ENCODE measurements at places on chromosomes 12 and 14. TPM values are rescaled to one million over a fixed set of nuclear protein-coding genes. Genes with fewer than 3 reads are reported as not detected.

Gene C12orf42
- not detected for total RNA-seq

Gene TFCP2
- 8.7 TPM for total RNA-seq

Gene OR10G3
- total RNA-seq = not detected

Gene DRAM1
- total RNA-seq = 12.0 TPM

Gene NEDD8
- 300 TPM for total RNA-seq

All from aortic smooth muscle cell (primary cell).